Iris pigment epithelial cell (primary cell): ENCODE measurements at places on chromosomes 2 and 18.

- no peak for DNase-seq
Observed at GRCh38 chr2:236967499-236967783, 118.2 kb upstream of the COPS8 start.

GRCh38 chr18:11987527-11987926 lies 6.2 kb downstream of the IMPA2 start:
- no peak for DNase-seq

- DNase-seq = no peak
Observed at GRCh38 chr2:98382739-98383138, 36.5 kb downstream of the CNGA3 start.

DNA sequence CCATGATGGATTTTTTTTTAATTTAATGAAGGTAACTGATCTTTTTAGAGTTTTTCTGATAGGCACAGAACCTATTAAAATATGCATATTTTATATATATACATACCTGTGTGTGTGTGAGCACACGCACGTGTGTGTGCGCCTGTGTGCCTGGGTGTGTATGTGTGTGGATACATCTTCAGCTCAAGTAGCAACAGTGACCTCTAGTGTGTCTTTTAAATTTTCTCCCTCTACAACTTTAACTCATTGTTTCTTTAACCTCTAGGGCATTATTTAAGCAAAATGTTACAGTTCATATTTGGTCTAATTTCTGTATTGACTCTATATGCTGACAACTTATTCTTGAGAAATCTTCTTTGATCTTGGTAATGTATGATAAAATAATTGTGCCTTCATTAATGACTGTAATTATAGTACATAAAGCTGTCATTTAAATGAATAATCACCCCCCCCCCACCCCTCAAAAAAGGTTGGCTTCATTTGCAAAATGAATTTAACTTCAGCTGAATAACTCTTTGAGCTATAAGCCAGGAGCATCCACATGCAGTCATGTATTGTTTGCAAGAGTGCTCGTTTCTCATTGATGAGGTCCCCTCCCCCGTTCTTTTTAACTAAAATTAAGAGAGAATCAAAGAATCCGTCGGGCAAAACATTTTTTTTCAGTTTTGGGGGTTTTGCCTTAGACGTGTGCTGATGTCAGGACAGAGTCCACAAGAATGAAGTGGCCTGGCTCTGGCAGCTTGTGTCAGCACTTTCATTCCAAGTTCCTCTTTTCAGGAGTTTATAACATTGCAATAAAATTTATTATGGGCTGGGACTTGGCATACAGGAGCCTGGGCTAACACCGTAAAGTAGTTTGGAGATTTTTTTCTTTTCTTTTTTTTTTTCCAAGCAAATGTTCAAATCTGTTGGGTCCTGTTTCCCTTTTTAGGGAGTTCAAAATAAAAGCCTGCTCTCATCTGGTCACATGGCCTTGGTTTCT lies 80.0 kb downstream of the ETAA1 start:
- peak; percentile 63 for DNase-seq

GRCh38 chr2:227788561-227789018 lies 25.1 kb upstream of the CCL20 start:
- DNase-seq = peak; percentile 27

GRCh38 chr2:179995741-179996515 lies 11.2 kb downstream of the CWC22 start:
- DNase-seq = no peak

GRCh38 chr2:196980473-196980872 lies 54.0 kb upstream of the PGAP1 start:
- DNase-seq = no peak
